Endothelial cell of coronary artery (primary cell): ENCODE measurements at places on chromosomes 1 and 21. TPM values are rescaled to one million over a fixed set of nuclear protein-coding genes. Genes with fewer than 3 reads are reported as not detected.

The OR2L13 gene
- total RNA-seq: not detected in 2 replicates

The KRTAP11-1 gene
- total RNA-seq: not detected in 2 replicates

The FCRLB gene
- 1.3 TPM in 2 replicates for total RNA-seq

The PPIH gene
- 28.7 and 40.3 TPM in 2 replicates for total RNA-seq

The BACE2 gene
- total RNA-seq: 95.5 and 137 TPM in 2 replicates

The CD101 gene
- total RNA-seq: under 0.01 and 0.09 TPM in 2 replicates

The AMY1B gene
- total RNA-seq: not detected in 2 replicates

The AIRE gene
- under 0.01 TPM in 1 of 2 replicates, not detected in the other for total RNA-seq

The ARHGEF11 gene
- 18.7 and 30.7 TPM in 2 replicates for total RNA-seq
